ENCODE measurements at places on chromosomes 16 and 17. TPM values are rescaled to one million over a fixed set of nuclear protein-coding genes. Genes with fewer than 3 reads are reported as not detected.

The KRT24 gene
- not detected for total RNA-seq

DNA sequence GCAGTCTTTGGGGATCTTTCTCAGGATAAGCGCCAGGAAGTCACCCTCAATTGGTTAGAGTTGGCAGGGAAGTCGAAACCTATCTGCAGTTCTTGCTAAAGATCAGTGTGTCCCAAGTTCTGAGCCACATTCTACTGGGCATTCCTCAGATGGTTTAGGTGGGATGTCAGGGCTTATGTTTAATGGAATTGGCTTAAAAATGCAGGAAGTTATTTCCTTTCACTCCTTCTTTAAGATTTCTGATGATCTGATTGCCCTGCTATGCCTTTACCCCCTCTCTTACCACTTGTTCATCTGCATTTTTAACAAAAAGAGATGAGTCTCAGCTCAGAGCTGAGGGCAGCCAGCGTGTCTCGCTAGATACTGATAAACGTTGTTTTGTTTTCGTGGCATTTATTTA lies 30.8 kb downstream of the FOXL1 start:
- DNase-seq = no peak

GRCh38 chr16:50505714-50506542 lies 42.3 kb upstream of the NKD1 start:
- no peak for DNase-seq

The NUPR1 gene
- 2.5 TPM for total RNA-seq

GRCh38 chr16:85610059-85610445 lies 3.1 kb upstream of the GSE1 start:
- no peak for DNase-seq

DNA sequence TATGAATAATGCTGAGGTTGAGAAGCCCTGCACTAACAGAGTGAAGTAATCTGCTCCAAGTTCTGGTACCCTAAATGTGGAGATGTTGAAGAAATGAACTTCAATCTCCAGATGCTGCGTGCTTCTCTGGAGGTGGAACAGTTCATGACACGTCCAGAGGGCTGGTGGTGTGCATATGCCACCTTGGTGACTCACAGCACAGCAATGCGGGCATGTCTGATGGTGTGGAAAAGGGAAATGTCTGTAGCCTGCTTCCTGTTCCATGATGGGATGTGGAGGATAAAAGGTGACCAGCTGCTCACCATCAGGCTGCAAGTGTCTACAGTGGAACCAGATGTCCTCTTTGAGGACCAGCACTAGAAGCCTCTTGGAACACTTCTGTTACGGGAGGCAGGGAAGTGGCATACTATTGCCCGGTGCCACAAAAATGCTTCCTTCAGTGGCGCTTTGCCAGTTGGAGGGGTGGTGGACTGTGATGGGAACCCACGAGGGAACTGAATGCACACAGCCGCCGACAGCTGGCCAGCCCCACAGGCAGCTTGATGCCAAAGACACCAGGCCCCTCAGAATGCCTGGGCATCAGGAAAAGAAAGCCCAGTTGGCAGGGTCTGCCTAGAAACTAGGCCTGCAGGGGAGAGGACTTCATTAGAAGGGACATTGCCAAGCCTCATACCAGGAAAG lies 19.9 kb downstream of the SNX11 start:
- peak; percentile 57 for DNase-seq
